ENCODE measurements at places on chromosomes 1 and 21.

DNA sequence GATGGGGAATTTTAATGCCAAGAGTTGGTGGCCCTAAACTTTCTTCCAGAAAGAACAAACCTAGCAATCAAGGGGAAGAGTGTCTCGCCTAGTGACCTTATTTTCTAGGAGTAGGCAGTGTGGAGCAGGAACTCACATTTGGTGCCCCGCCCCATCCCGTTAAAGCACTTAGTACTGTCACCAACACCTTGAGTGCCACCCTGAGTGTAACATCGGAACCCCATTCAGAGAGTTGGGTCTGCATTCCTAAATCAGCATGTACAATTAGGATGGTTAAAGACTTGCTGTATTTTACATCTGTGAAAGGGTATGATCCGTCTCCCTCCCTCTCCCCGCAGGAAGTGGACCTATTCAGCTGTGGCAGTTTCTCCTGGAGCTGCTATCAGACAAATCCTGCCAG is 15.5 kb downstream of the ETS2 start:
- DNase-seq, result no peak

DNA sequence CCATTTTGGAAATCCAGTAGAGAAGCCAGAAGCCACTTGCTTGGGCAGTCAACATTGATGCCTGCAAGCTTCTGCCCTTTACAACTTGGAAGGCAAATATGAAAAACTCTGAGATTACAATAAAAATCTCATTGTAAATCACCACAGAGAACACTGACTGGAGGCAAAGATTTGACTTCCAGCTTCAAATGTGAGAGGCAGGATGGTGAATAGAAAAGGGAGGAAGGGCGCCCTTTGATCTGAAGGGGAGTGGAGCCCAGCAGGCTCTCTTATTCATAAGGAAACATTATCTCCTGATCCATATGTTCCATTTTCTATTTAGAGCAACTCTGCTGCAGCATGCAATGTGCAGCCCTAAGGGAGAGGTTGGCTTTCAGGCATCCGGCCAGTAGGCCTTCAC is 348.3 kb downstream of the AJAP1 start:
- no peak for DNase-seq

GRCh38 chr1:203638950-203639349 is 12.3 kb downstream of the ATP2B4 start:
- DNase-seq, result no peak

GRCh38 chr21:30996728-30997127 is 41.5 kb downstream of the KRTAP19-8 start:
- no peak for DNase-seq

DNA sequence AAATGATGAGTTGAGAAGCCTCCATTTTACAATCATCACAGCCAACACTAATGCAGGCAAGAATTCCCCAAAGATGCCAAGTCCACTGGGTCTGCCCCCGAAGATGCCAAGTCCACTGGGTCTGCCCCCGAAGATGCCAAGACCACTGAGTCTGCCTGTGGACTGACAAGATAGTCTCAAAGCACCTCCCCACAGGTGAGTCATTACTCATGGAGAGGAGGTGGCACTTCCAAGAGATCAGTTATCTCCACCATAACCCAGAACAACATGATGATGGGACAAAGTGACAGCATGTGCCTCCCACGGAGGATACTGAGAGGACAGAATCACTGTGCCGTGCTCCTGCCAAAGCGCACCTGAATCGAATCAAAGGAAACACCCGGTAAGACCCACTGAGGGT is 4.8 kb downstream of the PTTG1IP start:
- no peak for DNase-seq

- no peak for DNase-seq
Observed at GRCh38 chr1:224744521-224744920, 128.4 kb downstream of the CNIH3 start.

DNA sequence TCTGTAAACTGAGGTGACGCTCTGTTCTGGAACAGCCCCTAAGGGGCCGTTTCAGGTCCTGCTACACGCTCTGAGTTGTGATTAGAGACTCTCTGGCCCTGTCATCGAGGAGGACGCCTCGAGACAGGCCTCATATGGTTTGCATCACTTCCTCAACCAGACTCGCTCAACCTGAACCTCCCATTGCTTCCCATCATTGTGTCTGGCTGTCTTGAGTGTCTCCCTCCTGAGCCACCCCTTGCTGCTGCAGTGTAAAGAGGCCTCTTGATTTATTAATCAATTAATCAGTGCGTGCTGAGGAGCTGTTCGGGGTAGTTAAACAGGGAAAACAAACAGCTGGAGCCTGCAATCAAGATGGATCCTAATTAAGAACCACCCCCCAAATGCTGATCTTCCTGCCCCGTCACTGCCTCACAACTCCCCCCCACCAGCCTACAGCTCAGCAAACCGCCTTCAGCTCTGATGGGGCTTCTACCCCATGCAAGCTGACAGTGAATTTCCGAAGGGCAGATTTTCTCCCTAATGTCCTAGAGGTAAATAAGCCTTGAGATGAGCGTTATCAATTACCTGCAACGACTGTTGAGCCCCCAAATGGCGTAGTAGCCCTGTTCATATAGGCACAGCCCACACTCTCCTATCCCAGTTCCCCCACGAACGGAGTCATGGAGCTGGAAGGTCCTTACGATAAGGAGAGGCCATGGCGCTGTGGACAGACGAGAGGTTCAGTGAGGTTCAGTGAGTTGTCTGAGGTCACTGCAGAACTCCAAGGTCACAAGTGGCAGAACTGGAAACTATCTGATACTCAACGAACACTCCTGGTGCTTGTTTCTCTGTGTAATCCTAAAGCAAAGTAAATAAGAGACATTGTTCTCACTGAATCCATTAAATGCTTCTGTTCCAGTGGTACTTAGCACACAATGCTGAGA is 210.6 kb downstream of the KIF26B start:
- DNase-seq, result no peak

DNA sequence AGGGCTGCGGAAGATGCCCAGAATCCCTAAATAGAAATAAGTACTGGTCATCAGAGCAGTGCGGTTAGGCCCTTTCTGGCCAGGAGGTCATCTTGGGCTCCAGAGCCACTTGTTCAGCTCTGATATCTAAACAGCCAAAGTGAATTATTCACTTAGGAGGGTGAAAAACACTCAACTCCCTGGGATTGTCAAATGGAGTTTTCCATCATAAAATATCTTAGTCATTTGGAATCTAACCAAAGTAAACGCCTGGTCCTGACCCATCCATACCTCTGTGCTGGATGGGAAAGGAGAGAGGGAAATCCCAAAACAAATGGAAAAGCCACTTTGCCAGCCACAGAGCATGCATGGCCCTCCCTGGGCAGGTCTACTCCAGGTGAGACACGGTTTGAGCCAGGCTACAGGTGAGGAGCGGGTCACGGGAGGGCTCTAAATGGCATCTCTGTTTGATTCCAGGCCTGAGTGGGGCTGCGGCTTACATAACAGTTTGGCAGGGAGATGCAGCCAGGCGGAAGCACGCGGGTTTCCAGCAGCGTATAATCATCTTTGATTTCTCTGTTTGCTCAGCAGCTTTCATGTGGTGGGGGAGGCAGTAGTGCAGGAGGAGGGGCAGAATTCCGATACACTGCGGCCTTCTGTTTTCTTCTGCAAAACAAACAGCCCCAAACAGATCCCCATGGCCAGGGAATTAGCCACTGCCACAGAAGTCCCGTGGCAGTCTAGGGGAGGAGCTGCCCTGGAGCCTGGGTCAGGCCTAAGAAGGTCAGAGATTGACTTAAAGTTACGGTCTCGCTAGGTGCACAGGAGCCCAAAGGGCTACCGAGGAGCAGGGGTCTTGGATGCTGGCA is 59.1 kb upstream of the ZNF648 start:
- no peak for DNase-seq

DNA sequence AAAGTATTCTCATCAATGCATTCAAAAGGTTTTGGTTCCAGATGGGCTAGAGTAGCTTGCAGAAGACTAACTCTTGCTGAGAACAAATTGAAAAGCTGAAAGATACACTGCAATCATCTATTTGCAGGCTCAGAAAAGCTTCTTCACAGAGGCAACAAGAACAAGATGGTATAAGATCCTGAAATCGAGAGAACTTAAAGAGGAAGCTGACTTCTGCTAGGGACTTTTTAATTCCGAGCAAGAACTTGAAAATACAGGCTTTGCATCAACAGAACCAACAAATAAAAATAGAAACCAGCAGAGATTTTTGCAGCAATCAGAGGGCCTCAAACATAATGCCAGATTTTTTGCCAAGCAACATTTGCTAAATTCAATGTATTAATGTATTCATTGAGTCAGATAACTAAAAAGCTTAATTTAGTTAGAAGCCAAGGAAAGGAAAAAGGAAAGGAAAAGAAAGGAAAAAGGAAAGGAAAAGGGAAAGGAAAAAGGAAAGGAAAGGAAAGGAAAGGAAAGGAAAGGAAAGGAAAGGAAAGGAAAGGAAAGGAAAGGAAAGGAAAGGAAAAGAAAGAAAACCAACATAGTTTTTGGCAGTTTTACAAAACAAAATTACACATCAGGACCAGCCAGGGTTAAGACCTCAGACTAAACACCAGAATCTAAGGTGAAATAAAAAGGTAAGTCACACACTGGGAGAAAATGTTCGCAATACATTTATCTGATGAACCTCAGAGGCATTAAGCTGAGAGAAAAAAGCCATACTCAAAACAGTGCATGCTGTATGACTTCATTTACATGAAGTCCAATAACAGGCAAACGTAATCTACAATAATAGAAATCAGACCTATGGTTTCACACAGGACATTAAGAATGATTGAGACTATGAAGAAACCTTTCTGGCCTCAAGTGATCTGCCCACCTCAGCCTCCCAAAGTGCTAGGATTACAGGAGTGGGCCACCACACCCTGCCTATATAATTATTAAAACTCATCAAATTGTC is 42.6 kb downstream of the FAF1 start:
- DNase-seq, result no peak

DNA sequence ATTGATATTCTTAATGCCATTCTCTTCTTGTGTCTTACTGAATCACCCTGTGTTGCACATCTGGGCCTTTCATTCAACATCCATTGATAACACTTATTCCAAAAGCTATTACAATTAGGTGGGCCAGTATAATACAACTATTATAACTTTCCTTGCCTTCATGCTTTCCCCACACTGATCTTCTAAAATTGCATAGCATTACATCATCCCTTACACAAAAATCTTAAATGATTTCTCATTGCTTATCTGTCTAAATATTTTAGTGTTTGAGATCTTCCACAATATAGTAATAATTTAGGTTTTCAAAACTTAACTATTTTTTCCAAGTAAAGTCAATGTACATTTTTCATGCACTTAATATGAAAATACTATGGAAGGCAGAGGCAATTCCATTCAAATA is 1634.1 kb downstream of the PLA2G4A start:
- no peak for DNase-seq

DNA sequence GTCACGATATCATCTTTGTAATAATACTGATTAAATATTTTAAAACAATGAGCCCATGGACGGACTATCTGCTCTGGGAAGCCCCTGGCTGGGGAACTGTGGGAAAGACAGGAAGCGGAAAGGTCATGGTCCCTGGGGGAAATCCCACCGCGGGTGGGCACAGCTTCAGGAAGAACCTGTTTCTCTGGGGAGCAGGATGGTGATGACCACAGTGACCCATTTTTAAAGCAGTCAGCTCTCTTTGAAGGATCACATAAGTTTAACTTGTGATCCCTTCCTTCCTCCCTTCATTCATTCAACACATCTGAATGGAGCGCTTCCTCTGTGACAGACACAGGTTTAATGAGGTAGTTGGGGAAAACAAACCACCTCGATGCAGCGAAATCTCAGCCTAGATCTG is 73.0 kb downstream of the DHRS3 start:
- no peak for DNase-seq

Measured in esophagus squamous epithelium (tissue), 5 donors.